Left ventricle myocardium inferior (tissue), 1 donor: ENCODE measurements at places on chromosomes 12 and 14.

- DNase-seq, result no peak
Observed at GRCh38 chr14:89680156-89680555, 263.1 kb upstream of the FOXN3 start.

GRCh38 chr12:26564391-26564790, 268.6 kb downstream of the ITPR2 start:
- DNase-seq, result no peak

- no peak for DNase-seq
Observed at GRCh38 chr12:20625531-20625930, 69.6 kb upstream of the SLCO1C1 start.

DNA sequence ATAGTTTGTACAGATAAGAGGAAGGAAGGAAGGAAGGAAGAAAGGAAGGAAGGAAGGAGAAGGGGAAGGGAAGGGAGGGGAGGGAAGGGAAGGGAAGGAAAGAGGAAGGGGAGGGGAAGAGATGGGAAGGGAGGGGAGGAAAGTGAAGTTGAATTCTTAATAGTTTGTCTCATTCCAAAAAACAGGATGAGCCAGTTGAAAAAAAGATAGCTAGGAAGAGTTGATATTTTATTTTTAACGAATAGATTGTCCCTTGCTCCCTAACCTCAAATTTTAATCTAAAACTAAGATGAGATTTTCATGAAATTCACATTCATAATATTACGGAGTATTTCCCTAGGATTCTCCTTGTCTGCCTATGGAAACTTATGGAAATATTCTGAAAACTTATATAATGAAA, 80.7 kb downstream of the ZFC3H1 start:
- DNase-seq, result no peak

- no peak for DNase-seq
Observed at GRCh38 chr12:45124485-45125155, 73.7 kb upstream of the DBX2 start.

DNA sequence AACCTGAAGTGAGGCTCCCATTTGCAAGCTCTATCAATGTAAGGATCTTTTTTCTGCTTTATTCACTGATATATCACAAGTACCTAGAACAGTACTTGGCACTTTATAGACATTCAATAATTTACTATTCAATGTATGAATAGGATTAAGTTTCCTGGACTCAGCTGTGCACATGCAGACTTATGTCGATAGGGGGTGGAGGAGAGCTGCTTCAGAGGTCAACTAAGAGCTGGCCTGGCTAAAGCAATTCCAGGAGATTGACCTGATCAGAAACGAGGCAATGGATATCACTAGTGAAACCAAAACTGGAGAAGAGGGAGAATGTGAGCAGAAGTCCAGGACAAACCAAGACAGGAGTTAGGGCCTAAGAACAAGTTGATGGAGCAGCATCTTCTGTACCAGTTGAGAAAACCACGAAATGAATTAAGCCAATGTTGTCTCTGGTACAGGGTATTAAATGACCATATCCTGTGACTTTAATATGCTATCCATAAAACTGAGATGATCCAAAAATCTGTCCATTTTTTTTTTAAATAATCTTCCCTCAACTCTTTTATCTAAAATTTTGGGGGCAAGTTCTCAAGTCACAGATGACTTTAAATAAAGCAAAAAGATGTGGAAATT, 169.2 kb downstream of the PIK3C2G start:
- peak; percentile 24 for DNase-seq

- peak; percentile 86 for DNase-seq
Observed at GRCh38 chr14:50560931-50561285, 963 bp downstream of the ATL1 start.

GRCh38 chr12:23855813-23856212, 93.7 kb downstream of the SOX5 start:
- no peak for DNase-seq

- DNase-seq, result no peak
Observed at GRCh38 chr12:85394809-85395208, 114.8 kb downstream of the ALX1 start.

DNA sequence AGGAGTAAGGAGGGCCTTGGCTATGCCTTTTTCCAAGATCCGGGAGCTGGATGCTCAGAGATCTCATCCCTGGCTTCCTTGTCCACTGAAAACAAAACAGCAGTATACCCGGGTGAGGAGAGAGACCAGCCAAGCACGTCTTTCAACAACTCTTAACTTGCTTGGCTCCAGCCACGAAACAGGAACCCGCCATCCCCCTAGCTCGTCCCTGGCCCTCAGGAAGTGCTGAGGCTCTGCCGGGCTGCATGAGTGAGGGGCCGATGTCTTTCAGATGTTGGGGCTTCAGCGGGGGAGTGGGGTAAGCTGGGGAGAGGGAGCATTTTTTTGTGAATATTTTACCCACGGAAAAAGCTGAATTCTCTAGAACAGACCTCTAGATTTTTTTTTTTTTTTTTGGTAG, 231.1 kb downstream of the CACNA1C start:
- no peak for DNase-seq

- no peak for DNase-seq
Observed at GRCh38 chr12:23133471-23133870, 508.5 kb downstream of the ETNK1 start.
